ENCODE measurements at places on chromosomes 12 and 14.

DNA sequence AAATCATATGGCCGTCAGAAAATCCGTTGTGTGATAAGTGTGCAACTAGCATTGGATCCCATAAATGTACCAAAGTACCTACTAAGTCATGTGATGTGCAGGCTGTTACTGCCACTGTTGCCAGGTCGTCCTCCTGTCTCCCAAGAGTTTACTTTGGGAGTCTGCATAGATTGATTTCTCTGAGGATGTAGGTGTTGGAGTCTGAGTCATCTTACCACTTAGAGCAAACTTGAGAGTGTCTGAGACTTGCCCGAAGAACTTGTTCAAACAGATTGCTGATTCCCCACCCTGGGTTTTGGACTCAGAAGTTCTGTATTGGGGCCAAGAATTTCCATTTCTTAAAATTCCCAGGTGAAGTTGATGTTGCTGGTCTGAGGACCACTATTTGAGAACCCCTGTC lies 11.4 kb downstream of the TMX1 start:
- DNase-seq = no peak

- no peak for DNase-seq
Observed at GRCh38 chr12:85322715-85323114, 42.7 kb downstream of the ALX1 start.

DNA sequence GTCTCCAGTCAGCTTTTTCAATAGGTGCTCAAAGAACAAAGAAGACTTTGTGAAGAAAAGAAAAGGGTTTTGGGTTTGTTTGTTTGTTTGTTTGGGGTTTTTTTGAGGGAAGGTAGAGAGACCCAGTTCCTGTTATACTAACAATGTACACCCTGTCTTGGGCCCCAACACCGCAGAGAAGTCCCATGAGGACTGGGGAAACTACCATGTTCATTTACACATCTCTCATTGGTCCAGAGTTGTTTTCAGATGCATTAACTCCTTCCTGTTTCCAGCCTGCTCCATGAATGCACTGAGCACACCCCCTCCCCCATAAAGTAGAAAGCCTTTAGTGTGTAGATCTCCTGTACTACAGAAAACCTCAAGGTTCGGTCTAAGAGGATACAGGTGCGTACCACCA lies 51.1 kb upstream of the SLC8A3 start:
- no peak for DNase-seq

DNA sequence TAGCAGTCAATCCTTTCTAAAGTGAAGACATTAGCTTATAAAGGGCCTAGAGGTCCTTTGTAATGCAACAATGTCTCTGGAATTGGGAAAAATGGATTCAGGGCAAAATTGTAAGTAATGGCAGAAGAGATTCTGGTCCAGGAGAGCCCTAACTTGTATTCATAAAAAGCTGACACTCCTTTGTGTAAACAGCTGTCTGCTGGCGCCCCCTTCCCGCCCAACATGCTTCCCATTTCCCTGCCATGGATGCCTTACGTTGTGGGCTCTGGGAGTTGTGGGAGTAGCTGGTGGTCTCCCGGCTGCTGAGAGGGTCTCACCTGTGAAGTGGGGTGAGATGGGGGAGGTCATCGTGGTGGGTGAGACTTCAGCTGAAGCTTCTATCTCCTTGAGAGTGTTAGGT lies 2.3 kb downstream of the ACRBP start:
- DNase-seq = peak; percentile 49

GRCh38 chr12:116697716-116698115 lies 40.2 kb downstream of the SPRING1 start:
- no peak for DNase-seq
